Mesangial cell (primary cell): ENCODE measurements at places on chromosomes 7 and 10. TPM values are rescaled to one million over a fixed set of nuclear protein-coding genes. Genes with fewer than 3 reads are reported as not detected.

Gene CAV2
- 94.4 and 106 TPM in 2 replicates for total RNA-seq

Gene CALN1
- not detected in 2 replicates for total RNA-seq

Gene TMEM243
- 25.7 and 30.3 TPM in 2 replicates for total RNA-seq

Gene GDF10
- total RNA-seq, result 0.13 TPM in 1 of 2 replicates, not detected in the other

Gene CCDC3
- total RNA-seq, result 0.63 and 0.98 TPM in 2 replicates

Gene MBLAC1
- total RNA-seq, result 2.2 and 2.8 TPM in 2 replicates

Gene GIMAP4
- total RNA-seq, result not detected in 2 replicates

Gene MKI67
- total RNA-seq, result 3.3 and 75.6 TPM in 2 replicates

Gene ZNF804B
- total RNA-seq, result not detected in 2 replicates

Gene ANKRD7
- total RNA-seq, result 1.6 and 2.3 TPM in 2 replicates

Gene HMX2
- not detected in 2 replicates for total RNA-seq

Gene RARRES2
- 3.3 and 34.4 TPM in 2 replicates for total RNA-seq

Gene ACTL6B
- total RNA-seq, result not detected in 2 replicates

Gene PAX4
- not detected in 2 replicates for total RNA-seq

Gene ITPRID1
- not detected in 2 replicates for total RNA-seq

Gene ANXA11
- total RNA-seq, result 136 and 204 TPM in 2 replicates

Gene GDF2
- not detected in 2 replicates for total RNA-seq

Gene HECW1
- under 0.01 and 0.38 TPM in 2 replicates for total RNA-seq

Gene UCMA
- total RNA-seq, result not detected in 2 replicates

Gene TAC1
- total RNA-seq, result not detected in 2 replicates

Gene NPFFR1
- under 0.01 and 0.13 TPM in 2 replicates for total RNA-seq

Gene GNAI1
- 15.5 and 22.9 TPM in 2 replicates for total RNA-seq

Gene RADIL
- total RNA-seq, result 0.63 and 1.3 TPM in 2 replicates

Gene RELN
- 3.1 and 10.1 TPM in 2 replicates for total RNA-seq

Gene PRPS1L1
- total RNA-seq, result not detected in 2 replicates

Gene PDE1C
- 2.8 and 3.6 TPM in 2 replicates for total RNA-seq
